Liver (tissue), 10 donors: ENCODE measurements at places on chromosomes 1 and 21. TPM values are rescaled to one million over a fixed set of nuclear protein-coding genes. Genes with fewer than 3 reads are reported as not detected.

DNA sequence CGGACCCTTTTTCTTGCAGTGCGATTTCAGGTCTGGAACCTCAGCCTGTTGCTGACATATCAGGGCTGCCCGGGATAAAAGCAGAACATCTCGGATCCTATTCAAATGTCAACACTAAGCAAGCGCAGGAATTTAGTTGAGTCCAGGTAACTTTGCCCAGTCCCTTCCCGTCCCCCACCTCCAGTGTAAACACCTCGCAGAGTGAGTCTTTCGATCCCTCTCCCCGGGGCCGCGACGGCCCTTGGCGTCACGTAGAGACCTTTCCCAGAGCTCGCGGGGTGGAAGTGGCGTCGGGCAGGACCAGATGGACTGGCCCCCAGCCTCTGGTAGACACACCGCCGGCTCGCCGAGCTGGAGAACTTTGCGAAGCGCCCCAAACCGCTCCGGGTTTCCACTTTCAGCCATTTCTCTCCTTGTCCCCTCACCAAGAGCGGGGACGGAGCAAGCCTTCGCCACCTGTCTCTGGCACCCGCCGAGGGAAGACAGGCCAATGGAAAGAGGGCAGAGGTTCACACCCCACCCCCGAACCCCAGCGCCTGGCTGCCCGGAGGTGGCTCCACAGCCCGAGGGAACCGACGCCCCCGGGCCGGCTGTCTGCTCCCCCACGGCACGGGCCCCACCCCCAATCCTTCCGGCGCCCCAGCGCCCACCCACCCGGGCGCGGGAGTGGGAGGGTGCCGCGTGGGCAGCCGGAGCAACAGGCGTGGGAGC lies 570 bp downstream of the KCND3 start:
- DNase-seq = no peak

- no peak for DNase-seq
Measured at GRCh38 chr1:30471307-30471706, 252.1 kb downstream of the MATN1 start.

CLCA1 gene
- not detected for total RNA-seq

DNA sequence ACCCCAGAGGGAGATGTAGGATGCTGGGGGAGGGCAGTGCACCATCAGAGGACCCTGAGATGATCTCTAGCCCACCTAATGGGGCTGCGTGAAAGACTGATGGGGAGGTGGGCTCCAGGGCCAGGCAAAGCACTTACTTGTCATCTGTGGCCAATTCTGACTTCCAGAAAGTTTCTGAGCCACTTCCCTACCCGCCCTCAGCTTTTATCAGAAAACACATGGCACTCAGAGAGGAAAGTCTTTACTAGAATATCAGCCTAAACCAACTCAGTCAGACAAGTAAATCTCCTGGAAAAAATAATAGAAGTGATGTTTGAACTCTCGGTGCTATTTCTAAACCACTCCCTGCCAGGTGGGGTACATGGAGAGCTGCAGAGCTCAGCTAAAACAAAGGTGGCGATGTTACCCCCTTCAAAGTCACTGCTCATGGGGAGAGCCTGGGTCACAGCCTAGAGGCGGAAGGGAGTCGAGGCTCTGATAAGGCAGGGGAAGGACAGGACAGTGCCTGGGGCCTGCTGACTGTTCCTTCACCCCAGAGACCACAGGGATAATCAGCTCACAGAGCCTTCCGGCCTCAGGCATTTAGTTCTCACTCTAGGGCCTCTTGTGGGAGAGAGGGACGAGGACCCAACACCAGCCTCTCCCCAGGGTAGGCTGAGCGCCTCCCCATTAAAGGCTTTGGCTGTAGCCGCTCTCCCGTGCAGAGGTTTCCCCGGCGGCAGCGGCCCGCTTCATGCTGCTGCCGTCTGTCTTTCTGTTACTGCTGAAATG lies 14.2 kb downstream of the SMIM12 start:
- DNase-seq = no peak

DNA sequence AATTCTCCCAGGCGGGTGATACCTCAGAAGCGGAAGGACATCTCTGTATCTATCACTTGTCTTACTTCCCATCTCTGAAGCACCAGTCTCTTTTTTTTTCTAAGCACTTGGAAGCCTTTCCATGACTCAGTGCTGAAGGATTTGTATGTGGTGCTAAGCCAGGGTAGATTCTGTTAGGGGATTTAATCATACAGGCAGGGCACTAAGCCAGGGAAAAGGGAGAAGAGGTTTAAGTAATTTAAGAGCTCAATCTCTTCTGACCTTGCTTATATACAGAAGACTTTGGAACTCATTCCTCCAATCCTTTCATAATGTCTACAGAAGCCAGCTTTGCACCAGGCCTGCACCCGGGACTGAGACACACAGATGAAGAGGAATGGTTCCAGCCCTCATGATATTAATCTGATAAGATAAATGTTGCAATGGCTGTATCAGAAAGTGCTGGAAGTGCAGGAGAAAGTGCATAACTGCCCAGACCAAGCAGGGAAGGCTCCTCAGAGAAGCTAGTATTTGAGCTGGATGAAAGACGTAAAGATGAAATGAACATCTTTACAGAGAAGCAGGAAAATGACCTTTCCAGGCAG lies 11.0 kb downstream of the FAM163A start:
- DNase-seq = no peak
